ENCODE measurements at places on chromosomes 7 and 10. TPM values are rescaled to one million over a fixed set of nuclear protein-coding genes. Genes with fewer than 3 reads are reported as not detected.

GRCh38 chr7:21169667-21170580, 258.0 kb upstream of the SP4 start:
- peaks cover 15% of the 10 kb centered on the region for H3K4me1 ChIP-seq
- H3K36me3 ChIP-seq, result no peaks in the 10 kb centered on the region
- DNase-seq, result peak; percentile 45
- peaks cover 94% of the 10 kb centered on the region for H3K27me3 ChIP-seq

DNA sequence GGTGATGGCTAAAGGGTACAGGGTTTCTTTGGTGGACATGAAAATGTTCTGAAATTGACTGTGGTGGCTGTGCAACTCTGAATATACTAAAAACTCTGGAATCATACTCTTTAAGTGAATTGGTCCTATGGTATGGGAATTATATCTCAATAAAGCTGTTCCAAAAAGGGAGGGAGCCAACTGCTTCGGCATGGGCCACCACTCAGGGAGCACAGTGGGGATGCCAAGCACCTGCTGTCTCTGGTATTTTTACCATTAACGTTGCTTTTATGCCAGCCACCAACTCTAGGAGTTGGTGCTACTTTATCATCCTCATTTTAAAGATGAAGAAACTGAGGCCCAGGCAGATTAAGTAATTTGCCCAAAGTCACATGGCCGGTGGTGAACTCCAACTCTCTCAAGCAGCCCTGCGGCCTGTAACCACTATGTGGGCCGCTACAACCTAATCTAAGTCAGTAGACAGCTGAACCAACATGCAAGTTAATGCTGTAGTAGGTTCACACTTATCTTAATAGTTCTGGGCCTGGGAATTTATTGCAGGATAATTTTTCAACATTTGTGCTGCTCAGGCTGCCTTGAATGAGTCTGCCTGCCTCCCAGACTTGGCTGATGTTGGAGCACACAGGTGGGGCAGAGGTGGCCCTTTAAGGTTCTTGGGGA, 20.8 kb downstream of the SH3PXD2A start:
- H3K27me3 ChIP-seq, result no peaks in the 10 kb centered on the region
- peaks cover 44% of the 10 kb centered on the region for H3K4me1 ChIP-seq
- no peak overlapping the region for H3K27ac ChIP-seq
- DNase-seq, result no peak
- no peak overlapping the region for H3K4me3 ChIP-seq

DNA sequence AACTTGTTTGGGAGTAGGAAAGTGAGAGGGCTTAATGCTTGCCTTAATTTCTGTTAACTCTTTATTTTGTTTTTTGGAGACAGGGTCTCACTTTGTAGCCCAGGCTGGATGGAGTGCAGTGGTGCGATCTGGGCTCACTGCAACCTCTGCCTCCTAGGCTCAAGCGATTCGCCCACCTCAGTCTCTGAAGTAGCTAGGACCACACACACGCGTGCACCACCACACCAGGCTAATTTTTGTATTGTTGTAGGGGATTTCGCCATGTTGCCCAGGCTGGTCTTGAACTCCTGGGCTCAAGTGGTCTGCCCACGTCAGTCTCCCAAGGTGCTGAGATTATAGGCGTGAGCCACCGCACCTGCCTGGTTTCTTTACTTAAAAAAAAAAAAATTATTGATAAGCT, 1.9 kb downstream of the PPP2R2D start:
- H3K27ac ChIP-seq, result no peak overlapping the region
- no peaks in the 10 kb centered on the region for H3K36me3 ChIP-seq
- peak overlapping the region; percentile 85 for H3K4me3 ChIP-seq
- peaks cover 25% of the 10 kb centered on the region for H3K4me1 ChIP-seq

DNA sequence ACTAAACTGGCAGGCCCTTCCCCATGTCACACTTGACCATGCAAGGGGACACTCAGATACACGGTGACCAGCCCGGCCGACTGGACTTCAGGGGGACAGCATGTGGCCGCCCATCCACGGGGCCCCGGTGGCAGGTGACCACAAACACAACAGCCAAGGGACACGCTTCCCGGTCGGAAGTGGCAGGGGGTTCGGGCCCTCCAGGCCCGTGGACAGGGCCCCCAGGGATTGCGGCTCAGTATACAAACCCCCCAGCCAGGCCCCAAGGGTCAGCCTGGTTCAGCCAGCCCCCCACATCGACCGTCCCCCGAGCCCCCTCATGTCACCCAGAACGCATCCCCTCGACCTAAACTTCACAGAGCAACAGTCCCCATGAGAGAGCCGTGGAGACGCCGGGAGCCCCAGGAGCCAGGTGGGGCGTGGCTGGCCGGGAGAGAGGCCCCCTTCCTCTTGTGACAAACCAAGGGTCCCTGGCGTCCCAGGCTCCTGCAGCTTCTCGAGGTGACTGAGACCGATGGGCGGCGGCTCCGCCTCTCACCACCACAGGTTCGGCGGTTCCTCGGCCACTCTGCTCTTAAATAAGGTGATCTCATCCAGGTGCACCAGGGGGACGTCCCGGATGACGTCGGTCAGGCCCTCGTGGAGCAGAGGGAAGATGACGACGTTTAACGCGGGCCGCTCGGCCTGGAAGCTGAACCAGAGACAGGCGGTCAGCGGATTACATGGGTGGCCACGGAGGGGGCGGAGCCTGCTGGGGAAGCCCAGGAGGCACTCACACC, 57.8 kb upstream of the TNRC18 start:
- no peaks in the 10 kb centered on the region for H3K27me3 ChIP-seq
- peaks cover 2% of the 10 kb centered on the region for H3K4me1 ChIP-seq
- H3K27ac ChIP-seq, result no peak overlapping the region
- no peak for DNase-seq

DNA sequence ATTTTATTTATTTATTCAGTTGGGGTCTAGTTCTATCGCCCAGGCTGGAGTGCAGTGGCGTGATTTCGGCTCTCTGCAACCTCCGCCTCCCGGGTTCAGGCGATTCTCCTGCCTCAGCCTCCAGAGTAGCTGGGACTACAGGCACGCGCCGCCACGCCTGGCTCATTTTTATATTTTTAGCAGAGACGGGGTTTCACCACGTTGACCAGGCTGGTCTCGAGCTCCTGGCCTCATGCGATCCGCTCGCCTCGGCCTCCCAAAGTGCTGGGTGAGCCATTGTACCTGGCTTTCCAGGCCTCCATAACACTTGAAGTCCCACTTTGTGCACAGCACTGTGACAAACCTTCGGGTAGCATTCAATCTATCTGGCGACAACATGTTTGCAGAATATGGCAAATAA, 1.0 kb upstream of the DCLRE1C start:
- H3K27me3 ChIP-seq, result no peaks in the 10 kb centered on the region
- H3K27ac ChIP-seq, result peak overlapping the region; percentile 98
- no peaks in the 10 kb centered on the region for H3K36me3 ChIP-seq
- no peak for DNase-seq

GRCh38 chr10:118882741-118883140, 128.0 kb upstream of the CACUL1 start:
- no peaks in the 10 kb centered on the region for H3K4me1 ChIP-seq
- H3K27ac ChIP-seq, result no peak overlapping the region
- H3K4me3 ChIP-seq, result no peak overlapping the region
- H3K27me3 ChIP-seq, result peaks cover 19% of the 10 kb centered on the region
- DNase-seq, result no peak

GATA3 gene
- total RNA-seq, result 59.6 TPM

DNA sequence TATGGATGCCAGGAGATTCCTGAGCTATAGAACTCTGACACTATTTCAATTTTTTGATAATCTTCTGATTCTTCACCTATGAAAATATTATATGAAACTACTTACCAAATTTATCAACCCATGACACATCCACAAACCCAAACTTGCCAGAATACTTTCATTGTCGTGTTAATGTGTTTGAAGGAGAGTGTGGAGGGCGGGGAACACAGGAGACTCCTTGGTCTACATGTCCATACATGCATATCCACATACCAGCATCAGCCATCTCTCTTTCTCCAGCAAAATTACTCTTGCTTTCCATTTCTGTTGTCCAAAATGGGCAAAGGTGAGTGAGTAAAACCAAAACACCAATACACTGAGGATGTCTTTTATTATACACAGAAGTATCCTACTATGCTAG, 23.5 kb upstream of the BPGM start:
- no peaks in the 10 kb centered on the region for H3K4me1 ChIP-seq
- H3K27ac ChIP-seq, result no peak overlapping the region

DNA sequence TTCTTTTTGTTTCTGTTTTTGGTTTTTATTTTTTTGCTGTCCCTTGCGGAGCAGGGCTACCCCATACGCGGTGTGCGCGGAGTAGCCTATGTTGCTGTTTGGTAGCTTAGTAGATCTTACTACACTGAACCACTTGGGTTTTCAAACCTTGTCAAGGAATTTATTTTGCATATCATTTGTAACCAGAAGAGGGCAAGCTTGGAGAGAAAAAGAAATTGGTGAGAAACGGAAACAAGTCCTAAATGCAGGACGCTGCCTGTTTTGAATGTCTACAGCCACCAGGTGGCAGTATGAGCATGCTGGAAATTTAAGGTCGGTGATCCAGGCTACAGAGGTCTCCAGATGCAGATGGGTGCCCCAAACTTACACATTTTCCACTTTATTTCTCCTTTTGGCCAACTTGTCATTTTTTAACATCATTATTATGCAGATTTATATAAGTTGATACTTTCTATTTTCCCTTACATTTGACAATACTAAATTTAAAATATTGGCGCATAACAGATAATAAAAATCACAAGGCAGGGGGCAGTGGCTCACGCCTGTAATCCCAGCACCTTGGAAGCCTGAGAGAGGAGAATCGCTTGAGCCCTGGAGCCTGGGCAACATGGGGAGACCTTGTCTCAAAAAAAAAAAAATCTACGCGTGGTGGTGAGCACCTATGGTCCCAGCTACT, 15.3 kb upstream of the TRA2A start:
- peaks cover 2% of the 10 kb centered on the region for H3K27me3 ChIP-seq
- H3K4me1 ChIP-seq, result no peaks in the 10 kb centered on the region
- H3K27ac ChIP-seq, result no peak overlapping the region
- no peaks in the 10 kb centered on the region for H3K36me3 ChIP-seq
- no peak overlapping the region for H3K4me3 ChIP-seq
- peak; percentile 33 for DNase-seq

UBE2H gene
- total RNA-seq, result 104 TPM

DNA sequence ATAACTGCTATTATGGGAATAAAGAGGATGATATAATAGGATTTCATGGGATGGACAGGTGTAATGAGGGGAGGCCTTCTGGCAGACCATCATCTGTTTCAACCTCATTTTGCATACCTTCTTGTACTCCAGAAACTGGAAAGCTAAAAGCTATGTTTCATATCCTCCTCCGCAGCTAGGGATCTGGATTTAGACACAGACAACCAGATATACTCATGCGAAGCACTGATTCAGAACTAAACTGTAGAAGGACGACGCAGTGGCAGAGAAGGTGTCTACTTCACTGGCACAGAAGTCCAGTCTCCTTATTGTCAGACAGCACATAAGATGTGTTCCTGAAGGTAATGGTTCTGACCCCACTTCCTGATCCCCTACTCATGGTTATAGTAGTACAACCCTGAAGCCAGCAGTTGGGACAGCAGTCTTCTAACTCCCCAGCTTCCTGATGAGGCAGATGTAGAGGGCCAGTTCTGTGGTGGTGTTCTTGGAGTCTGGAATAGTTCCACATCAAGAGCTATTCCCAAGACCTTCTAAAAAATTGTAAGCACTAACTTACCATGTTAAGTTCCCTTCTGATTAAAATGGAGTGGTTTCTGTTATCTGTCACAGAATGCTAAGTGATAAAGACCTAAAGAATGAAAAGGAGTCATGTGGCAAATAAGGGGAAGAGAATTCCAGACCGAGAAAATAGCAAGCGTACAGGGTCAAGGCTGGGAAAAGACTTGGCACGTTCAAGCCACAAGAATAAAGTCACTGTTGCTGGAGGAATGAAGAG, 550.3 kb downstream of the GRM8 start:
- no peak overlapping the region for H3K4me3 ChIP-seq
- H3K4me1 ChIP-seq, result peaks cover 12% of the 10 kb centered on the region
- peaks cover 5% of the 10 kb centered on the region for H3K27me3 ChIP-seq
- H3K27ac ChIP-seq, result no peak overlapping the region
- H3K36me3 ChIP-seq, result peaks cover 3% of the 10 kb centered on the region

DNA sequence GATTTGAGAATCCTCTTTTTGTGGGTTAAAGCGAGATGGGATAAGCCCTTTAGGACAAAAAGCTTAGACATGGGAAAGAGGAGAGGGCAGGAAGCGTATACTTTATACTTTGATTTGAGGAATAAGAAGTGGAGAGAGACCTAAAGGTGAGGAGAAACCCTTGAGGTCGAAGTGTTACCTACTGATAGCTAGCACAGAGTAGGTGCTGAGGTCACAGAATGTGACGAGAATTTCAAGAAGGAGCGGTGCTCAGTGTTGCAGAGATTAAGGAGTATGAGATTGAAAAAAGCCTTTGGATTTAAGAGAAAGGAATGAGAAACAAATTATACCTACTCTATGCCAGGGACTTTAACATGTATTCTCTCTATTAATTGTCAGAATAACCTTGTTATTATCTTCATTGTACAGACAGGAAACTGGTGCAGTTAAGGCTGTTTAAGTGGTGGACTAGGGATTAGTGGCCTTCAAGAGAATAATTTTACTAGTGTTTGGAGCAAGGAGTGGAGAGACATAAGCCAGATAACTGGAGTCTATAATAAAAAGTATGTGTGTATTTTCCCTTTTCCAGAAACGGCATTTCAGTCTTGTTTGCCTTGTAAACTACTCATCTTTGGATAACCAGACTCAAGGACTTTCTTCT, 8.8 kb downstream of the CAPZA2 start:
- H3K36me3 ChIP-seq, result no peaks in the 10 kb centered on the region
- no peak overlapping the region for H3K4me3 ChIP-seq
- no peaks in the 10 kb centered on the region for H3K27me3 ChIP-seq
- DNase-seq, result no peak
- peaks cover 30% of the 10 kb centered on the region for H3K4me1 ChIP-seq
- H3K27ac ChIP-seq, result peak overlapping the region; percentile 31

- H3K27ac ChIP-seq, result no peak overlapping the region
- no peak overlapping the region for H3K4me3 ChIP-seq
These were observed 296.6 kb upstream of the ETV1 start for GRCh38 chr7:14286036-14286435.

DNA sequence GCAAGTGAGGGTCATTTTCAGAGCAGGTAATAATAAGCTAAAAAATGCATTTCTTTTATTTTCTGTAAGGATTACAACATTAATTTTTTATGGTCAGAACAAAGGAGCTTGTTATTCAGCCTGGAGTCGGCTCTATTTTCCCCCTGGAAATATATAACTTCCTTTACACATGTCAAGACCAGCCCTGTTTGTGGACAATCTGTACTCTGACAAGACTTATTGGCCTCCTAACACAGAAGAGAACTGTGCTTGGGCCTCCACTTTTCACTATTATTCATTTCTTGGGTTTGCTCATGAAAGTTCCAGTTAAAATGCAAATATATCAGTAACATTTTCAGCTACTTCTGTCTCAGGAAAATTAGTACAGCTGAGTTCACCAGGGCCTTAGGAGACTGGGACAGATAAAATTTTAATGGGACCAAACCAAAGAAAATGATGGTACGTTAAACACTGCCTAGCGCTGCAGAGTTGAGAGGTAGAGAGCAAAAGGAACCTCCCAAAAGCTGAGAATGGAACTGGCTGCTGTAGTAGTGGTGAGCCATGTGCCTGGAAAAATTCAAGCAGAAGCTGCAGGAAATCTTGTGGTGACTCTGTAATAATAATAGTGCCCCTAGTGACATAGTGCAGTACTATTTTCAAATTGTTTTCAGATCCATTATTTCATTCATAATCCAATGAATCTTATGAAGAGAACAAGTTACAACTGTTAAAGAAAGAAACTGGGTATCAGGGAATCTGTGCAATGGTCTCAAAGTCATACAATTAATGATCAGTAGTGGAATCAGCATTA, 227.2 kb upstream of the KIAA1217 start:
- no peak overlapping the region for H3K4me3 ChIP-seq
- H3K27me3 ChIP-seq, result no peaks in the 10 kb centered on the region
- no peak for DNase-seq
- H3K27ac ChIP-seq, result peak overlapping the region; percentile 92

GRCh38 chr7:90611115-90611514, 15.0 kb downstream of the CDK14 start:
- H3K36me3 ChIP-seq, result peaks cover 14% of the 10 kb centered on the region
- H3K27me3 ChIP-seq, result no peaks in the 10 kb centered on the region
- no peak overlapping the region for H3K27ac ChIP-seq
- DNase-seq, result no peak

All from mesothelial cell of epicardium (in vitro differentiated cells).